Activated naive CD8-positive, alpha-beta T cell treated with anti-CD3 and anti-CD28 coated beads, Interleukin-2, amount 10 ng/mL, durations not matched to agents 7 days and 5 days (primary cell): ENCODE measurements at places on chromosomes 1 and 21. TPM values are rescaled to one million over a fixed set of nuclear protein-coding genes. Genes with fewer than 3 reads are reported as not detected.

- H3K36me3 ChIP-seq = peaks cover 3% of the 10 kb centered on the region
- no peaks in the 10 kb centered on the region for H3K27me3 ChIP-seq
- DNase-seq = no peak
- no peak overlapping the region for H3K4me3 ChIP-seq
- no peak overlapping the region for H3K27ac ChIP-seq
Observed at GRCh38 chr1:207302618-207303393, 18.7 kb upstream of the CD55 start.

DNA sequence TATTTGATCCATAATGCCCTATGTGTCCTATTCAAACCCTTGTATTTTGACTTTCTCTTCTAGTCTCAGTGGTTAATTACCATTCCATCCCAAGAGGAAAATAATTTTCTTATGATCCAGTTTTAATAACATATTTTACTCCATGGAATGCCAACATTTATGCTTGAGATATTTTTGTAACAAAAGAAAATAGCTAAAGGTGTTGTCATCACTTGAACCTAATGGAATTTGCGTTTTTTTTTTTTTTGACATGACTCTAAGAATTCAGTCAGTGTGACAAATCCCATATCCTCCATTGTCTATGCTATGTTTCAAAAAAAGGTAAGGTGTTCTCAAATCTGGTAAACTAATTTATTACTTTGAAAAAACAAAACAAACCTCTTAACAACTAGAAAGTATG is 324.1 kb upstream of the ADAMTS5 start:
- H3K27ac ChIP-seq = no peak overlapping the region
- no peaks in the 10 kb centered on the region for H3K27me3 ChIP-seq
- no peak overlapping the region for H3K4me3 ChIP-seq
- no peaks in the 10 kb centered on the region for H3K4me1 ChIP-seq
- H3K36me3 ChIP-seq = no peaks in the 10 kb centered on the region

DNA sequence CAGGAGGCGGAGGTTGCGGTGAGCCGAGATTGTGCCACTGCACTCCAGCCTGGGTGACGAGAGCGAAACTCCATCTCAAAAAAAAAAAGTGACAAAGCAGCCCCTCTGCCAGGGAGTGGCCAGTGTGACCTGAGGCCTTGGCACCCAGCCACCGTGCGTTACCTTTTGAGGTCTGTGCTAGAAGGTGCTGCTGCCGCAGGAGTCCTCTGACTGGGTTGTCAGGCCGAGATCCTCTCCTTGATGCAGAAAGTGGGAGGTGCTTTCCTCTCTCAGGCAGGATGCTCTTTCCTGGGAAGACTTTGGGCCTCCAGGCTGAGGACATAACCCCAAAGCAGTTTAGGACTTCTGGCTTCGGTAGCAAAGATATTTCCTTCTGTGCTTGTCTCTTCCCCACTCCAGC is 280.5 kb upstream of the VAMP3 start:
- no peak overlapping the region for H3K27ac ChIP-seq
- H3K27me3 ChIP-seq = peaks cover 3% of the 10 kb centered on the region
- no peak overlapping the region for H3K4me3 ChIP-seq

GRCh38 chr1:67097305-67097704 is 37.5 kb downstream of the C1orf141 start:
- peaks cover 6% of the 10 kb centered on the region for H3K27me3 ChIP-seq
- H3K4me1 ChIP-seq = peaks cover 2% of the 10 kb centered on the region
- H3K4me3 ChIP-seq = no peak overlapping the region
- no peaks in the 10 kb centered on the region for H3K36me3 ChIP-seq

DNA sequence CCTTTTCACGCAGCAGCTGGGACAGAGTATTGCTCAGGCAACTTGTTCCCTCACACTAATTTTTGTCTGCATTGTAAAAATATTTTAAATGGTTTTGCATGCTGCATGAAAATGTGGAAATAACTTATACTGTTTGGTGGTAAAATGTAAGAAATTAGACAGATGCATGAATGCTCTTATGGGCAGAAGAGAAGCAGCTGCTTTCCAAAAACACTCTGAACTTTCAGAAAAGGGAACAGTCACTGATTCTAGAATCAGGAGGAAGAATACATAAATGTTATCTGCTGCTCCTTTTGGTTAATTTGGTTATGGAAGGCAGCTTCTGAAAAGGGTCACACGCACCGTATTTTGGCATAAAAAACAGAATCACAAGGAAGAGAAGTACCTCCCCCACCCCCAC is 87.0 kb upstream of the RUNX1 start:
- no peak overlapping the region for H3K4me3 ChIP-seq
- no peaks in the 10 kb centered on the region for H3K27me3 ChIP-seq
- no peak for DNase-seq
- H3K4me1 ChIP-seq = peaks cover 13% of the 10 kb centered on the region
- H3K27ac ChIP-seq = no peak overlapping the region
- H3K36me3 ChIP-seq = no peaks in the 10 kb centered on the region

GRCh38 chr1:105909811-105910210 is 1146.7 kb upstream of the PRMT6 start:
- H3K27me3 ChIP-seq = no peaks in the 10 kb centered on the region
- H3K36me3 ChIP-seq = no peaks in the 10 kb centered on the region
- no peak overlapping the region for H3K4me3 ChIP-seq
- no peaks in the 10 kb centered on the region for H3K4me1 ChIP-seq
- DNase-seq = no peak

DNA sequence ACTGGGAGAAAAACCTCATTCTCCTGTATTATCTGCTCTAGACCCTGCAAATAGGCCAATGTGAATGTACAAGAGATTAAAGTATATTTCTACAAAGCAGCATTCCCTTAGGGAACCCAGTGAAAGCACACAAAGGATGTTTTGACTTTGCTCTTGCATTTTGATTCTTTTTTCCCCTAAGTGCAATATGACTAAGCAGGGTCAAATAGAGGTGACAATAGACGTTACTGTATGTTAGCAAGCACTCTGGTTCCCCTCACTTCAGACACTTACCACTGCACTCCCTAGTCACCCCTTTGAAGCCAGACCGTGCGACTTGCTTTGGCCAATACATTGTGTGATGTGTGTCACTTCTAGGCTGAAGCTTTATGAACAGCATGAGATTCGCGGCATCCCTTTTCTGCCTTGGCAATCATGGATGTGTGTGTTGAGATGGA is 209.7 kb downstream of the RHOU start:
- no peak for DNase-seq
- H3K27ac ChIP-seq = no peak overlapping the region
- no peak overlapping the region for H3K4me3 ChIP-seq
- no peaks in the 10 kb centered on the region for H3K36me3 ChIP-seq
- peaks cover 8% of the 10 kb centered on the region for H3K4me1 ChIP-seq

GRCh38 chr1:119209596-119210295 is 69.3 kb upstream of the WARS2 start:
- no peak for DNase-seq
- no peak overlapping the region for H3K4me3 ChIP-seq
- H3K27me3 ChIP-seq = no peaks in the 10 kb centered on the region
- H3K27ac ChIP-seq = no peak overlapping the region

The TNNT2 gene
- not detected for total RNA-seq

The CLSTN1 gene
- total RNA-seq = 104 TPM

The SCAF4 gene
- total RNA-seq = 57.9 TPM

The SH2D5 gene
- total RNA-seq = 0.11 TPM

The HAO2 gene
- not detected for total RNA-seq
